ENCODE measurements at places on chromosomes 11 and 22.

DNA sequence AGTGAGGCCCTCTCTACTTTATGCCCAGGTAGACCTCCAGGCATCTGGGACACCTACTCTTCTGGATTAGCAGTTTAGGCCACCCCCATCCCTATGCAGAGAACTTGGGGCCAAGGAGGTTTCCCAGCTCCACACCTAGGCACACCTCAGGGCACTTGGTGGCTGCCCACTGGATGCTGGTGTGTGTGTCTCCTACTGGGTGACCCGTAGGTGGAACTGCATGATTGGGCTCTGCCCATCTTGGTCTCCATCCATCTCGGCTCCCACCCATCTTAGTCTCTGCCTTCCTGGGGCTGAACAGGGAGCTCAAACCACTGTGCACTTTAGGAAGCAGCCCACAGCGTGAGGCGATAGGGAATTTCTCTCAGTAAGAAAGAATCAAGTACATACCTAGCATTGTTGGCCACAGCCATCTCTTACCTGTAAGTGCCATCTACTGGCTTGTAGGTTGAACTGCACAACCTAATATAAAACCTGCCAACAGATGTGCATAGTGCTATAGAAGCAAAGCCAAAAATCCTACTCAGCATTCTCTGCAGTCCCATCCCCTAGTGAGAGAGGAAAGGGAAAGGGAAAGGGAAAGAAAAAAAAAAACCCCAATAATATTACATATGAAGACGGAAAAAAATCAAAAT, 61.6 kb upstream of the PTPN5 start:
- peak; percentile 37 for DNase-seq

DNA sequence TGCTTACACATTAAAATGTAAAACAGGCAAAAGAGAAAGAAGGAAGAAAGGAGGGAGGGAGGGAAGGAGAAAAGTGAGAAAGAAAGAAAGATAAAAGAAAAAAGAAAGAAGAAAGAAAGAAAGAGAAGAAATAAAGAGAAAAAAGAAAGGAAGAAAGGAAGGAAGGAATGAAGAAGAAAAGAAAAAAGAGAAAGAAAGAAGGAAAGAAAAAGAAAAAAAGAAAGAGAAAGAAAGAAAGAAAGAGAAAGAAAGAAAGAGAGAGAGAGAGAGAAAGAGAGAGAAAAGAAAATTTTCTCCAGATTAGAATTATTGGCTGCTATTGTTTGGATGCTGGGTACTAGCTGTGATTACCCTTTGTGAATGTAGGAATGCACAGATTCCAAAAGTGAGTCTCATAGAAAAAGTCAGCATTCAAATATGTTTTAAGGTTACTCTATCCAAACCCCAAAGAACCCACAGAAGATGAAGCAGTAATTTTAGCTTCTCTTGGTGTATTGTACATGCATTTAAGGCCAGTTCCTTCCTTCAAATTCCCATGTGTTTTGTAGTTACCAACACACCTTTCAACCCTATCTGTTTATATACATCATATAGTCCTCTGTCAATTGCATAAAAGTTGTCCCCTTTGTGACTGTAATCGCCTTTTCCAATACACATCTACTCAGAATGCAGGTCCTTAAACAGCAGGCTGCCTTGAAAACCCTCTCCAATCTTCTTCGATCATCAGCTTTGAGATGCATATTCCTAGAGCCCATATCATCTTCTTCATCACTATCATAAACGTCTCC, 789 bp upstream of the FAM111A start:
- no peak for DNase-seq

GRCh38 chr11:88806410-88806809, 259.4 kb downstream of the GRM5 start:
- DNase-seq: no peak

- no peak for DNase-seq
Observed at GRCh38 chr11:56750190-56750589, 1.7 kb upstream of the OR9G4 start.

GRCh38 chr11:86749821-86750401, 50.4 kb upstream of the PRSS23 start:
- peak; percentile 23 for DNase-seq

DNA sequence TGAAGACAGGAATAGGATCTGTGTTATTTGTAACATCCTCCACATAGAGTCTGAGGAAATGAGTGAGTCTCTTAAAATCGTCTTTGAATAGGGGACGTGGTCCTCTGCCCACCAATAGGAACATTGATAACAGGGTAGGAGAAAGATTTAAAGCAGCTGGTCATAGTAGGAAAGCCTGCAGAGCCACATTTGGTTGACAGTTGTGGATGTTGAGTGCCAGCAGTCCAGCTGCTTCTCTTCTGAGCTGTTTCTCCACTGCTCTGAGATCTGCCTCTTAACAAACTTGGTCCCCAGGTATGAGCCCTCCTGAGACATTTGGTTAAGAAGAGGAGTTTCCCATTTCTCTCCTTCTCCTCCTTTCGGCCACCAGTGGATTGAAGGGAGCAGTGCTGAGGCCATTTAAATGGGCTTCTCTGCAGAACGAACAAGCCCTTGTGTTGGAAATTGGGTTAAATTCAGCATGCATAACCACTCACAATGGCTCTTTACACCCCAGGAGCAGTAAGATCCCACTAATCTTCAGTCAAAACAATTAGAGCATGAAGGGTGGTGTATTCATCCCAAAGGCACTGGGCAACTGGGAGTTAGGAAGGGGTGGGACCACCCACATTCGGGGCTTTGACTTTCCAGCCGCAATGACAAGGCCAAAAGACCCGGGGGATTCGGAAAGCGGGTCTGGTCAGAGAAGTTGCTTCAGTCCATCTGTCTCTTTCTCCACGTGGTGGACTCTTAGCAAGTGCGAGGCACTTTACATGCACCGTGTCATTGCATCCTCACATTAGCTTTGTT, 32.3 kb downstream of the MIAT start:
- no peak for DNase-seq

- DNase-seq: no peak
Observed at GRCh38 chr11:9804419-9804902, 140.6 kb downstream of the SWAP70 start.

- DNase-seq: no peak
Observed at GRCh38 chr11:11961399-11962028, 46.9 kb downstream of the DKK3 start.

DNA sequence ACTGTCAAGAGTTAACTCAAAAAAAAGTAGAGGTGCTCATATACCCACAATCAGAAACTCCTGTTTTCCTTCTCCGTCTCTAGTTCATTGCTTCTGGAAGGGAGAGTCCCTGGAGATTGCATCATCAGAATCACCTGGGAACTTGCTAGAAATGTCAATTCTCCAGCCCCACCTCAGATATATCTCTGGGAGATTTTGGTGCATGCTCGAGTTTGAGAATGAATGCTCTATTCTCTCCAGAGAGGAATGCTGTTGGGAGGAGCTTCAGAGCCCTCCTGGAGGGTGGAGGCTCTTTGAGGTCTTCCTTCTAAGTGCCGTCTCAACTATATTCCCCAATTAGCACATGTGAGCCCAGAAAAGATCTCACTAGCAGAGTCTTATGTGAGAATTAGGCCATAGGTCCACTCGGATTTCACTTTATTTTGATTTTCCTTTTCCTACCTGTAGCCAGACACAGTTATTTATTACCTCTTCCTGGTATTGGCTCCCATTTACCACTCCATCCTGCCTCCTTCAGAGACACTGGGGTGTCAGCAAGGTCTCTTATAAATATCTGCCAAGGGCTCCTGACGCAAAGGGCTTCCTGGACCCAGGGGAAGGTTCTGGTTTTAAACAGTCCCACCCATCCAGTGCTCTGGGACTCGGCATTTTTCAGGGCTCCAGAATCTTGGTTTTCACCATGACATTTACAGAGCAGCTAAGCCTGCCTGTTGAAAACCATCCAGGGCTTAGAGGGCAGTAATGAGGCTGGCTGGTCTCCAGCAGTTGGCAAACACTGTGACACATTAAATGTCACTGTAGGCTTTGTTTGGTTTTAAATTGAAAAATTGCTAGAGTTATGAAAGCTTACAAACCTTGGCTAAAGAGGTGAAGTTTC, 136.2 kb downstream of the CD44 start:
- no peak for DNase-seq

DNA sequence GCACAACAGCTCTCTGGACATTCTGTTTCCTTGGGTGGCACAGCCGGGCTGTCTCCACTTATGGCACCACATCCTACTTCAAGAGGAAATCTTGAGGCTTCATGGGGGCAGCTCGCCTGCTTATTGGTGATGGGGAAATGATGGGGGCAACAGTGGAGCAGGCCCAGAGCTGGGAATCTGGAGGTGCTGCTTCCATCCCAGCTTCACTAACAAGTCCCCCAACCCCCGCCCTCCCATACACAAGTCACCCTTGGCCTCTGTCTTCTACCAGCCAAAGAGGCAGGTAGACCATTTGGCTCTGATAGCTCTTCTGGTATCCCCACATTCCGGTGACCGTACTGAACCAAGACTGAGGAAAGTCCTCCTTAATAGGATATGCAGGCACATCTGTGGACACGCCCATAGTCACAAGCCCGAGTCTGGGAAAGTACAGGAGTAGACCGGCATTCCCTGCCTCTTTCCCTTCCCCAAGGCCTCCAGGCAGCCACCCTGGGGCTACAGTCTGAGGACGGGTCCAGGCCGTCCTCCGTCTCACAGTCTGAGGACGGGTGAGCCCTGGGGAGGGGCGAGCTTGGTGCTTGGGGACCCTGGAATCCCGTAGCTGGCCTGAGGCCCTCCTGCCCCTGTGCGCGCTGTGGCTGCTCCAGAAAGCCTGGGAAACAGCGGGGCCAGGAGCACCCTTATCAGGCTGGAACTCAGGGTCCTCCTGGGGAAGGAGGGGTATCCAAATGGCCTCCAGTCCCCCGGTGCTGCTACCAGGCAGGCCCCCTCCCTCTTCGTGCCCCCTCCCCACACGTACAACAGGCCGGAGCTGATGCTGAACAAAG, 145.6 kb downstream of the FEZ1 start:
- DNase-seq: no peak

DNA sequence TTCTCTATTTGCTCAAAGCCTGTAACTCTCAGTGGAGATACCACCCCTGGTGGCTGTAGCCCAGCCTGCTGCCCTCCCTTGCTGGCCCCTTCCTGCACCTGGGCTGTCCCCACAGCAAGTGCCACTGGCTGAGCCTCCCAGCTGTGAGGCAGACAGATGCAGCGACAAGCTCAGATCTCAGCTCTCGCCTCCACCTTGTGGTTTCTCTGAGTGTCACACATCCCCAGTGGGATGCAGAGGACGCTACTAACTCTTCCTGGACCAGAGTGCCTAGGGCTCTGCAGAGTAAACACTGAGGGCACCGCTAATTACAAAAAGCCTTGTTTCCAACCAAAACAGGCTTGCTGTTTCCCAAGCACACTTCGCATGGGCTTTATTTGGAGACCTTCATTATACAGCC, 8.9 kb downstream of the YPEL1 start:
- DNase-seq: peak; percentile 52

GRCh38 chr22:36223504-36223903, 15.8 kb downstream of the APOL2 start:
- DNase-seq: no peak

DNA sequence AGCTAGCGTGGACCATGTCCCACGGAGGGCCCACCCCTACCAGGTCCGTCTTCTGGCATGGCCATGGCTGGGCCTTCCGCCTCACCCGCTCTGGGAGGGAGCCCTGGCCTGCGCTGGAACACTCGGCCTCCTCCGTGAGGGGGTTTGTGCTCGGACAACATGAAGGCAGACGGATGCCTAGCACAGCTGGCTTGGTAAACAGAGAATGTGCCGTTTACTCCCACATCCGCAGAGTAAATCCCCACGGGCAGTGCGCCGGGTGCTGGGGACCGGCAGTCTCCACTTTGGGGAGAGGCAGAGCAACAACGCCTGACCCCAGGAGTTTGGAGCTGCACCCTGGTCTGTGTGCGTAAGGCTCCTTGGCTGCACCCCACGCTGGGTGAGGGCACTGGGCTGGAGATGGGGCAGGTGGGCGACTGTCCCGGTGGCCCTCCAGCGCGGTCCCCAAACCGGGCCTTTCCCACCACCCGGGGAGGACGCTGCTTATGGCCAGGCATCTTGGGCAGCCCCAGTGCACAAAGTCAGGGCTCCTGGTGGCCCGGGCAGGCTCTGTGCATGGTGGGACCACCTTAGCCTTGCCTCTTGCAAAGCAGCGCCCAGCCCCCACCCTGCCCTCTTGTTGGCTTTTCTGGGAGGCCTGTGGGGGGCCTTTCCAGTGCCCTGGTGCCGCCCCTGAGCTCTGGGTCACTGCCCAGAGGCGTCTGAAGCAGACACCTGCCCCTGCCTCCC, 30.7 kb upstream of the MUC5AC start:
- no peak for DNase-seq

DNA sequence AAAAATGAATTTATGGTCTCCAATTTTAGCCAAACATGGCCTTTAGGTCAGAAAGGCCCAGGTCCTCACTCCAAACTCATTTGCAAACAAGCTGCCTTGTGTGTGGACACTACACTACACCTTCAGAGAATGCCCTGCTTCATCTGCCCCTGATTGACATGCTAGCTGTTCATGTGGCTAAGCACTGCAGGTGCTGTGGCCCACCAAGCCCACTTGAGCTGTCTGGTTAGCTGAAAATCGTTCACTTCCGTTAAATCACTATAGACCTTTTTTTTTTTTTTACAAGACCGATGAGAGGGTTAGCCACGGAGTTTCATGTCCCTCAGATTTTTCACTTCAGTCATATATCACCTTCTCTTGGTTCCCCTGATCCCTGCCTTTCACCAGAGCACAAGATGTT, 39.3 kb downstream of the NF2 start:
- no peak for DNase-seq

DNA sequence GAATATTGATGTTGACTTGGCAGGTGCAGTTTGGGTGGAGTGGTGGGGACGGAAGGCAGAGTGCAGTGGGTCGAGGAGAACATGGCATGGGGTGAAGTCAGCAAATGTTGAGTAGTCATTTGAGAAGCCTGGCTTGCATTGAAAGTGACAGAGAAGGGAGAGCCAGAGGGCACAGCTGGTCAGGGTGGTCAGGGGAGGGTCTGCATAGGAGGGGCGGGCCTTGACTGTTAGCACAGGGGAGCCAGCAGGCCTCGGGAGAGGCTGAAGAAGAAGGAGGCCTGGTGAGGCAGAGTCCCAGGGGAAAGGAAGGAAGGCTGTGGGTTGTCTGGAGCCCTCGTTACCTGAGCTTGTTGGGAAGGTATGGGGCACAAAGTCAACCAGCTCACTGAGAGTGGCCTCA, 230.8 kb upstream of the TBCEL start:
- DNase-seq: no peak

- DNase-seq: peak; percentile 51
Observed at GRCh38 chr11:61516675-61517572, 8.4 kb downstream of the LRRC10B start.

DNA sequence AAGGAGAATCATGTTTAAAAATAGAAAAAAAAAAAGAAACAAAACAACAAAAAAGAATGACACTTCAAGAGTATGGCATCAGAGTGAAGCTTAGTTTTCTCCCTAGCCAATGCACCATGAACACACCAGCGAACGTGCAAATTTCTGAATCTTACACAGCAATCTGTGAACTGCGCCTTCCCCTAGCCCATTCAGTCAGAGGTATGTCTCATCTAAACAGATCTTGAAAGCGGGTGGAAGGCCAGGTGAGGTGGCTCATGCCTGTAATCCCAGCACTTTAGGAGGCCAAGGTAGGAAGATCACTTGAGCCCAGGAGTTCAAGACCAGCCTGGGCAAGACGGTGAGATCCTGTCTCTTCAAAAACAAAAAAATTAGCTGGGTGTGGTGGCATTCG, 113.1 kb downstream of the MICAL3 start:
- no peak for DNase-seq

All from SK-N-DZ (cell line).